ENCODE measurements at places on chromosomes 4 and X.

DNA sequence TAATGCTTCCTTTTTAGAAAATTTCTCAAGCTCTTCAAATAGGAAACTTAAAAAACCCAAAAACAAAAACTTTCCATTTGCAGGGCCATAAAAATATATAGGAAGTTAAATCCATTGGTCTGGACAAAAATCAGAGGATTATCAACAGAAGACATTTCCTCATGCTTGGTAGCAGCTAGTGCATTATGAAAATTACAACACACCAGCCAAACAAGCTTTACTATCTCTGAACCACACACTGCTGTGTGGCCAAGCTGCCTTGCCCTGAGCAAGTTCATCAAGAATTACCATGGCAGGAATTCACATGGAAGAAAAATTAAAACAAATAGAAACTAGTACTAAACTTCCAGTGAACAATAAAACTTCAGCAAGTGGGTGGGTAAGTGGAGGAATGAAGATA, 3.6 kb downstream of the USP46 start:
- no peak for DNase-seq

GRCh38 chr4:145734576-145735346, 54.8 kb downstream of the C4orf51 start:
- DNase-seq, result no peak

GRCh38 chrX:136059350-136059749, 74.1 kb downstream of the SLC9A6 start:
- no peak for DNase-seq

DNA sequence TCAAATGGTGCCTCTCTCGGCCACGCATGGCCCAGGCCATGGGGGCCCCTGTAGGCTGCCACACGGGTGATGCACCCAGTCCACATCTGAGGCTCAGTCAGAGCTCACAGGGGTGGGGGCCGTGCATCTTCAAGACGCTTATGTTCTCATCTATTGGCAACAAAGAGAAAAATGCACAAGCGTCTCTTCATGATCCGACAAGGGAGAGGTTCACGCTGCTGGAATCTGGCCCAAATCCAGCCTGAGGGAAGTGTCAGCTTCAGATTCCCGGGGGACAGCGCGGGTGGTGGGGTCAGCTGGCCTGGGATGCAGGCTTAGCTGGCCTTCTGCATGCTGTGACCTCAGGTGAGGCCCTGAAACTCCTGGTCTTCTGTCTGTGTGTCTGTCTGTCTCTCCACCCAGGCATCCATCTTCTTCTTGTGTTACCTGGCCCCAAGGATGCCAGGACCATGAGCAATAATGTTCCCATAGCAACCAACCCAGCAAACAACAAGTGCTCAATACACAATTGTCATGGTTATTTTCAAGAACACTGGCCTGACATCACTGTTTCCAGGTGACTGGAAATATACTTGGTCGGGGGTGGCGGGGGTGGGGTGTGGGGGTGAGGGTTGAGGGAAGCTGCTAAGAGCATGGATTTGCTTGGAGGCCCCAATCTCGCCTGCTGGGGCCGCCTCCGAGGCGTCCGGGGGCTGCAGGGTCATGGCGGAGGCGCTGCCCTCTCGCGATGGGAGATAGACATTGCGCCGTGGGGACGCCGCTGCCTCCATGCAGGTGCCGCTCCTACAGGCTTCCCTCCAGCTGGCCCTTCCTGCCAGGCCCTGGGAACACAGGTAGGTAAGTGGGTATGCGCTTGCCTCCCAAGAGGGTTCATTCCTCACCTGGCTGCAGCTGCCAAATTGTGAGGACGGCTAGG, 48.3 kb downstream of the ABLIM2 start:
- no peak for DNase-seq

- peak; percentile 80 for DNase-seq
These were observed 11.2 kb upstream of the CCNQ start for GRCh38 chrX:153609917-153610835.

GRCh38 chr4:998096-998691, 5.0 kb upstream of the SLC26A1 start:
- DNase-seq, result no peak

- no peak for DNase-seq
These were observed 208.8 kb downstream of the UGT8 start for GRCh38 chr4:114807357-114807756.

- DNase-seq, result no peak
These were observed 44.7 kb upstream of the DCK start for GRCh38 chr4:70948665-70949260.

DNA sequence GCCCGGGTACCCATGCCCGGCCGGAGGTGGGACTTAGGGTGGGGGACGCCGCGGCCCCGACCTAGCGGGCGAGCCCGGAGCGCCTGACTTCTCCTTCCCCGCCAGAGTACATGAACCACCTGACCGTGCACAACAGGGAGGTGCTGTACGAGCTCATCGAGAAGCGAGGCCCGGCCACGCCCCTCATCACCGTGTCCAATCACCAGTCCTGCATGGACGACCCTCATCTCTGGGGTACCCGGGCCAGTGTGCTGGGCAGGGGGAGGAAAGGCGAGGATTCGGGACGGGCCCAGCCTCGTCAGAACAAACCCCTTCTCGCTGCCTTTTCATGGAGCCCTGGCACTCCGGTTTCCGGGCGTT, 622 bp downstream of the TAFAZZIN start:
- DNase-seq, result peak; percentile 57

- DNase-seq, result no peak
These were observed 4.2 kb upstream of the HTRA3 start for GRCh38 chr4:8265171-8265929.

- DNase-seq, result no peak
These were observed 1950.9 kb upstream of the TENM3 start for GRCh38 chr4:180292339-180292738.

DNA sequence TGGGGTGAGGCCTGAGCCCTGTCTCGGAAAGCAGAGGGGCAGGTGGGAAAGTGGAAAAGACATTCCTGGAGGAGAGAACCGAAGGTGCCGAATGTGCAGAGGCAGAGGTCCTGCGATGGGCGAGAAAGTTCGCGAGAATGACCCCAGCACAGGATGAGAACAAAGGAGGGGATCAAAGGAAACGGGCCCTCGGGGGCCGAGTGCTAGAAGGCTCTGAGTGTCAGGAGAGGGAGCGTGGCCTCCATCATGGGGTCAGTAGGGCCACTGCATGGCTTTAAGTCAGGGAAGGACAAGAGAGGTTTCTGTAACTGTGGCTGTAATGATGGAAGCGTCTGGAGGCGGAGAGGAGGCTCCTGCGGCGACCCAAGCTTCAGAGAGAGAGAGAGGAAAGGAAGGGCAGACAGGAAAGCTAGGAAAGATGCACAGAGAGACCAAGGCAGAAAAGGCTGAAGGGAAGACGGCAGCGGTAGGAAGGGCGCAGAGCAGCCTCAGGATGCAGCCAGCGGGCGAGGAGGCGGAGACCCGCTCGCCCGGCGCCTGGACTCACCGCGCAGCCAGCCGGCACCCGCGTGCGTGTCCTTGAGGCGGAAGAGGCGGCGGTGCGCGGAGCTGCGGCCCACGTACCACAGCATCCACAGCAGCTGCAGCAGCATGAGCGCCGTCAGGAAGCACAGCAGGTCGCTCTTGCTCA, 669 bp downstream of the OTOP1 start:
- DNase-seq, result no peak

GRCh38 chrX:15299941-15300851, 15.2 kb downstream of the ASB11 start:
- no peak for DNase-seq

DNA sequence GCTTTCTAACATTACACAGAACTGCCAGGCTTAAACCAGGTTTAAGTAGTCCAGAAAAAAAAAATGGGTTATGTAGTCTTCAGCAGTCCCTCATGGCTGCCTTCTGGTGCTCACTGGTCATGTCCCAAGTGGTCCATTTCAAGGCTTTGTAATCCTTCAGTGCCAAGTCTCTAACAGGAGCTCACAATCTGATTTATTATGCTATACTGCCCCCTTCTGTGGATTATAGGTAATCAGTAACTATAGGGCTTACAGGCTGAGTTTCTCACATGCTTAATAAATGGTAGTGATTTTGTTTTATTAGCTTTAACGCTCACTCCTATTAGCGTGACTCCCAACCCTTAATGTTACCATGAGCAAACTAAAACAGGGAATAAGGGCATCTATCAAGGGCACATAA, 92.5 kb upstream of the EDA2R start:
- no peak for DNase-seq

DNA sequence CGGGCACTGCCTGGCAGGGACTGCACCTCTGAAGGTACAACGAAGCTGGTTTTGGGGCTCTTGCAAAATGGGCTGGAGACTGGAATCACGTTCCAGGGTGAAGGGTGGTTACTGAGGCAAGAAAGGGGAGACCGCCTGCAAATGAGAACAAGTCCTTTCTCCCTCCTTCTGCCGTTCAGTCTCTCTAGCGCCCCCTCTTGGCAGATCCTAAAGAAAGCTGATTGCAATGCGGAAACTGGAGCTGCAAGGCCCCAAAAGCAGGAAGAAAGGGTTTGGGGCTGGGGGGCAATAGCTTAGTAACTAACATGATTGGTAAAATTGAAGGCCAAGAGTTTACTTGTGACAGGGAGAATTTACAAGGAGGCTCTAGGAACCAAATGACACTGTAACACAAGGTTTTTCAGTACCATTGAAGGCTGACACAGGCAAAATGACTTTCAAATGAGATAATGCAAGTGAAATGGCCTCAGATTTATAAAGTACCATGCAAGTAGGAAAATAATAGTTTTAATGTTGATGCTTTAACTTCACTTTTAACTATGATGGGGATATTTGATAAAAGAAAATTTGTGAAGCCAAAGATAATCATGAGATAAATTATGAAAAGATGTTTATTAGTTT, 222.7 kb upstream of the HAND2 start:
- DNase-seq, result no peak

DNA sequence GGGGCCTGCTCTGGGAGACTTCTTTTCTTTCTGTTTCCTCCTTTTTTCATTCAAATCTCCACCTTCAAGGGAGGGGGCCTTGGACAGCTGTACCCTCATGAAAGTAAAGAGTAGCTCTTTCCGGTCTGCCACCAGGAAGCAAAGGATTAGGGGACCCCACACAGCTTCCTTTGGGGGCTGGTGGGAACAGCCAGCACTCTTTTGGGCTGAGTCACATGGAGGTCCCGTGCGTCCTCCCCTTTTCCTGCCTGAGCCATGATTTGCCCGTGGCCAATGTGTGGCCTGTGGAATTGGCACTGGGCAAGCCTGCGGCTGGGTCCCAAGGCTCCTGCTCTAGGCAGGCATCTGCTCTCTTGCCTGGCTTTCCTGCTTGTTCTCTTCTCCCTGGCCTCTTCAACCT, 65.5 kb downstream of the FHDC1 start:
- DNase-seq, result no peak

GRCh38 chrX:100880368-100880767, 6.2 kb upstream of the NOX1 start:
- DNase-seq, result no peak

- no peak for DNase-seq
These were observed 75.6 kb downstream of the COX18 start for GRCh38 chr4:72993876-72994275.

GRCh38 chrX:43560247-43560946, 95.7 kb upstream of the MAOA start:
- no peak for DNase-seq

GRCh38 chr4:111778543-111778942, 366.7 kb upstream of the FAM241A start:
- DNase-seq, result no peak

GRCh38 chrX:83345298-83345697, 162.8 kb upstream of the POU3F4 start:
- no peak for DNase-seq

Measured in activated naive CD4-positive, alpha-beta T cell treated with Interleukin-2 at 50 U/mL for 16 hours (primary cell).